ENCODE measurements at places on chromosomes 2 and 18.

DNA sequence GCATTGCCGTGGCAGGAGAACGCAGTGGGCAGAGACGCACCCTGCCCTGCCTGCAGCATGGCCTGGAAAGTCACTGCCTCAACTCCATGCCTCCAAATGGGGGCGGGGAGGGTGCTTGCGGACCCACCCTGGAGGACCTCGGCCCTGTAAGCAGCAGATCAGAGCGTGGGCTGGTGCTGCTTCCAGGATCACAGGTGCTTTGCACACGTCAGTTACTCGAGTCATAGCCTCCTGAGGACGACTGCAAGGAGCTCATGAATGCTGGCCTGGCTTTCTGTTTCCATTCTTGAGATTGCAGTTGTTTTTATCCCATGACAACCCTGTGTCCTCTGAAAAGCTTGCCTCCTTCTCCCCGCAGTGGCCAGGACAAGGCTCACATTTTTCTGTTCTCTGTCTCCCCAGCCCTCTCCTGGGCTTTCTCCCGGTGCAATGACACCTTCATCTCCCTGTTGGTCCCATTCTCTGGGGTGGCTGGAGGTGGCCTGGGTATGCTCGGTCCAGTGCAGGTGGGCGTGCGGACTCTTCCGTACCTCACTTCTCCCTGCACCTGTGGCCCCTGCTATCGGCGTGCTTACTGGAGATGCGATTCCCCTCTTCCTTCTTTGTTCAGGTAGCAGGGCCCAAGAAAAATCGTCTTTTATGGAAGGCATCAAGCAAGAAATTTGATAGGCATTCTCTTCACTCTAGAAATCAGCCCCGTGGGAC, 208.0 kb downstream of the GBX2 start:
- DNase-seq: no peak

GRCh38 chr2:201452058-201452921, 750 bp downstream of the STRADB start:
- DNase-seq: no peak

DNA sequence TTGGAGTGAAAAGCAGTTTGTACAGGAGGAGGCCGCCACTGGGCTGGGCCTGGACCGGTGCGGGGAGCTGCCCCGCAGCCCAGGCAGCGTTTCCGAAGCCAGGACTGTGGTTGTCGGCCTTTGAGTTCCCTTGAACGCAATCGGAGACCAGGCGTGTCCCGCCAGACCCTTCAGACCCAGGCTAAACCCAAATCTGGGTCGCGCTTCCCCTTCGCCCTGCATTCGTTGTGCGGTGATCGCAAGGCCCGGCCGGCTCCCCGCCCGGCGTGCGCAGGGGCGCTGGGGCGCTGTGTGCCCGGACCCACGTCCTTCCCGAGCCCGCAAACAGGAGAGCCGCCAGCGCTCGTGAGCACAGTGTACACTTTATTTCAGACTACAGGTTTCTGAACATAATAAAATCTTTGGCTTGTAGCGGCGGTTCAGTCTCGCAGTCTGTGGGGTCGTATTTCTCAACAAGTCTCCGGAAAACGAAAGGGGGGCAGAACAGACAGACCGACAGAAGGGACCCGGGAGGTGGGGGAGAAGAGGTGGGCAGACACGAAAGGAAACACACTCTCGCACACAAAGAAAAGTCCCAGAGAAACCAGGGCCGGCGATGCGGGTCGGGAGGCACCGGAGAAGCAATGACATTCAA, 5.5 kb downstream of the EN1 start:
- no peak for DNase-seq

DNA sequence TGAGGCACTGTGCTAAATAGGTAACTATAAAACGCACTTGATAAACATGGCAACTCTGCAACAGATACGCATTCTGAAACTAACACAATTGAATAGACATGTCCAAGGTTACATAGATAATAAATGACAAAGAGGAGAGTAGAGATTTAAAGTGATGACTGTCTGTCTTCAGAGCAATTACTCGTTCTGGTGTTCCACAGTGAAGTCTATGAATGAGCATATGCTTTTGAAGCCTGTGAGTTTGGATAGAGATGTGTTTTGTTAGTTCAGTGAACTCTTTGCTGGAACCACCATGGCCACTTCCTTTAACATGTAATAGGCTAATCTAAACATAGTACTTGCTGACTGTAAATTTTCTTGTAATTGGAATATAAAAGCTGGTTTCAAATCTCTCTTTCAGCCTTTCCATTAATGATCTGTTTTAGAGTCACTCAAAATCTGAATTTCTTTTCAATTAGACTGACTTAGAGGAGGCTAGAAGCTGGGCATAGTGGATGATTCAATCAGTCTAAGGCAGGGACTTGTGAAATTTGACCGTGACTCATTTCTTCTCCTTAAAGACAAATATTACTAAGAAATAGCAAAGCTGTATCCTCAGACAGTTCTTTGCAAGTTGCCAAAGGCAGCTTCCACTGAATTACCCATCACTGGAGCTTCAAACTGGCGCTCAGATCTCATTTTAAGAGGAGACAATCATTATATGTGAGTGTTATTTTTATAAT, 1130.1 kb upstream of the CELF4 start:
- no peak for DNase-seq

GRCh38 chr2:75025633-75026380, 67.4 kb downstream of the POLE4 start:
- DNase-seq: no peak

GRCh38 chr18:37985126-37985525, 419.5 kb upstream of the CELF4 start:
- no peak for DNase-seq

DNA sequence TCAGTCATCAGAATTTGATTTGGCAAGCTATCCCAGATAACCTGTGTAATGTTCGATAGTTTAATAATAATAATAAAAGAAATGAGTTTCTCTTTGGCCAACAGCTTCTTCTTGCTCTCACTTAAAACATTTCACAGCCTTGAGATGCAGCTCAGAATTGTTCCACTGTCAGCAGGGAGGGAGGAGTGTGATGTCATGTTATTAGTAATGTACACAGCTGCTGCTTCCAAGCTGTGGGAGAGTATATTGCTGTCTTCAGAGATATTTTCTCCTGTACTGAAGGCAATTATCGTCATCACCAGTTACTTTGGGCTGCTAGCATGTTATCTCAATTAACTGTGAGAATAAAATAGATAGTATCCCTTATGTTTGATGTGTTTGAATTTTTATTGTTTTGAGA, 146.9 kb upstream of the MAP3K20 start:
- no peak for DNase-seq

GRCh38 chr2:7895289-7895688, 786.6 kb upstream of the ID2 start:
- no peak for DNase-seq
